ENCODE measurements at places on chromosomes 7 and 10.

DNA sequence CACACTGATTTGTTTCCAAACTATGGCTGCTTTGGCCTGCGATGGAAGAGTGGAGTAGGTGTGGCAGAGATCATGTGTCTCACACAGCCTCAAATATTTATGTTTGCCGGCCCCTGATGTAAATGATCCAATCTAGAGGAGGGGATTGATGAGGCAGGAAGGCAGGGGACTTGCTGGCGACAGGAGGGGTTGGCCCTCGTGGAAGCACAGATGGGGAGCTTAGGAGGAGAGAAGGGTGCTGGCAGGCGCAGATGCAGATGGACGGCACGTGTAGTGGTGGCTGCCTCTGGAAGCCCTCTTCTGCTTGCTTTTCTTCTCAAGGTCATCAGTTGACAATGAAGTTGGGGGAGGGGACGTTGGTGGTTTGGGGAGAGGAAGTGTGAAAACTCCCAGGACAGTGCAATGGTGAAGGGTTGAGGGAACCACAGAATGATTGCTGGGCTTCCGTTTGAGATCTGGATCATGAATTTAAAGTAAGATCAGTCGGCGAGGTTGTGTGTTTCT, 15.4 kb downstream of the COL13A1 start:
- no peak for DNase-seq

DNA sequence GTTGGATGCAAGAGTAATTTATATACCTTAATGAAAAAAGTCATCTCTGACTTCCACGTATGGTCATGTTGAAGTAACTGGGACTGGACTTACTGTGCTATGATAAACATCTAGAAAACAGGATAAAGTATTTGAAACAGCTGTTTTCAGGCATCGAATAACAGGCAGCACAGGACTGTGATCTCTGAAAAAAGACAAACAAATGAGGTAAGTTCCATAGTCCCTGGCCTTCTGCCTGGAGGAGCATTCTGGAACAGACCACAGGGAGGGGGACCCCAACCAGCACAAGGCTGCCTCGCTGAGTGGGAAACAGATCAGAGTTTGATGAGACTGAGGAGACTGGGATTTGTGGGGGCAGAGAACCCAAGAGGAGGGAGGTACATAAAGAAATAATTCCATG, 89.1 kb upstream of the HABP2 start:
- peak; percentile 42 for DNase-seq

DNA sequence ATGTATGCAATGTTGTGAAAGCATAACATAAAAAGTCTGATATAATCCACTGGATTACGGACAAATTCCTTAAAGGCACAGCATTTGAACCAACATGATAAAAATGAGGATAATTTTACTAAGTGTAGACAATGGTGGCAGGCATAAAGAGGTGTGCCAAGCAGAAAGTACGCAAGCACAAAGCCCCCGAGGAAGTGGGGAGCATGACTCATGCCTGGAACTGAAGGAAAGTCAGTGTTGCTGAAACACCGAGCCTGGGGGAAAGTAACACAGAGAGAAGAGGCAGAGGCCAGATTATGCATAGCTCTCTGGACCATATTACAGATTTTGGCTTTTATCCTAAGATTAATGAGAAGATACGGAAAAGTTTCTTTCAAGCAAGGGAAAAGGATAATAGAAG, 490.0 kb upstream of the PHF14 start:
- DNase-seq, result no peak

DNA sequence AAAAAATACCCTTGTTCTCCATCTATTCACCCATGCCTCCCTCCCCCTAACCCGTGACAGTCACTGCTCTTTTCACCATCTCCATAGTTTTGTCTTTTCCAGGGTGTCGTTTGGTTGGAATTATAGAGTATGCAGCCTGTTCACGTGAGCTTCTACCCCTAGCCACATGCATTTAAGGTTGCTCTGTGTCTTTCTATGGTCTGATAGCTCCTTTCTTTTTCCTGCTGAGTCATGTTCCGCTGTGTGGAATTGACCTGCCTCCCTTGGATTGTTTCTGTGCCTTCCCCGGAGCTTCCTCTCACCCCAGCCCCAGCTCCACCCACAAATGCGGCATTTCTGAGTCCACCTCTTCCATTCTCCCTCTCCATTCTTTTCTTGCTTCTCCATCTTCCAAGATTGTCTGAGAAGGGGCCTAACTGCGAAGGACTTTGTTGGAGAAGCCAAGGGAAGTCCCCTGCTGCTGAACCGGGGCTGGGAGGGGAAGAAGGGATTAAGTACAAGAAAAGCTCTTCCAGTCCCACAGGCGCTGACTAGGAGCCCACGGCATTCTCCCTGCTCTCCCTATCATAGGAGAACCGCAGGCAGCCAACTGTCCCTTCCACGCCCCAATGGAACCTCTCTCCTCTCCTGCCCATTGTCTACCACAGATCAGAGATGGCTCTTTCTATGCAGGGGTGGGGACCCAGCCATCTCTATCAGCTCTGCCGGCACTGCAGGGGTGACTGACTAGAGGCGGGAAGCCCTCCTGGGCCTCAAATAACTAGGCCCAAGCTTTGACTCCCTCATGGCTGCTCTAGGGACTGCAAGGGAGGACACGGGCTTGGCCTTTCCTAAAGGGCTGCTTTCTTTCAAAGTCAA, 87.5 kb upstream of the ANLN start:
- DNase-seq, result no peak

DNA sequence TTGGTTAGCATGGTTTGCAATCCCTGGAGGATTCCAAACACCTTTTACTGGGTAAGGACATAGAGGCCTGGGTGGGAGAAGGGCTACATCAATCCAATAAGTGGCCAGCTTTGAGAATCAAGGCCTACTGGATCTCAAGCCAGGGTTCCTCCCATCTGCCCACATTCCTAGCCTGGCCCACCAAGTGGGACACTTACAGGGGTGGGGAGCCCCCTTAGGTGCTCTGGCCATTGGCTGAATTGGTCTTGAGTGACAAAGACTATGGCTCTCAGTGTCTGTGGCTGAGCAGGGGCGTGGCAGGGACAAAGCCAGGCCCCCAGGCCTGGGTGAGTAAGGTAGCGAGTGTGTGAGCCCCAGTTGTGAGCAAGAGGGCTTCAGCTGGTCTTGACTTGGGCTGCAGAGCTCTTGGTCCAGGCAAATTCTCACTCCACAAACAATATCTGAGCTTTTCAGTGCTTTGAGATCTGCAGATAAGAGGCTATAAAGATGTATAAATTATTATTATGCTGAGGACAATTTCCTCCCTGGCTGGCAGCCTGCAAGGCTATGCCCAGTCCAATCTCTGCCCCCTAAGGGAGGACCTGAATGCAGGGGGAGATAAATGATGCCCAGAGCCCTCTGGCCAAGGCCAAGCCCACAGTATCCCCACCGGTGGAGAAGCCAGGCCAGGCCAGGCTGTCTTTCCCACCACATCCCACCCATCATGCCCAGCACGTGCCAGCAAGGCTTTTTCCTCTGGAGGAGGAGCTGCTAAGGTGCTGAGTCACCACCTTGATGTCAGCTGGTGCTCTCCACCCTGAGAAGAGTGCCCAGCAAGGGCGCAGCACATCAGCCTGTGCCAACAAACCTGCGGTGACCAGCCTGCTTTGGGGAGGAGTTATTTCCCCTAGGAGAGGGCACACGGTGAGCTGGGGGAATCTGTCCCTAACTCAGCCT, 80.7 kb upstream of the DUSP5 start:
- no peak for DNase-seq

- no peak for DNase-seq
These were observed 5.9 kb upstream of the LRMDA start for GRCh38 chr10:75425291-75426079.

- DNase-seq, result no peak
These were observed 44.2 kb downstream of the PRF1 start for GRCh38 chr10:70558295-70558694.

DNA sequence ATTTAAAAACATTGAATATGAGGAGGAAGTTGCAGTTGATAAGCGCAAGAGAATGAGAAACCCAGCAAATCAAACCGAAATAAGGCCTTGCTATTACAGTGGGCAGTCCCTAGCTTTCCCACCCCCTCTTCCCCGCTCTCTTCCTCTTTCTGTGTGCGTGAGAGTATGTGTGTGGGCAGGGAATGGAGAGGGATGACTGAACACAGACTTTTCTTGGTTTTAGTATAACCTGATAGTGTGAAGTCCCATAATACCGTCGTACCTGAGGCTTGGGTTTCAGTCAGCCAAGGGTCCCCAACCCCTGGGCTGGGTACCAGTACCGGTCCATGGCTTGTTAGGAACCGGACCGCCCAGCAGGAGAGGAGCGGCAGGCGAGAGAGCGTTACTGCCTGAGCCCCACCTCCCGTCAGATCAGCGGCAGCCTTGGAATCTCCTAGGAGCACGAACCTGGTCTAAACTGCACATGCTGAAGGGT, 255.3 kb downstream of the CELF2 start:
- no peak for DNase-seq

Measured in SK-N-SH (cell line).